Progenitor cell of endocrine pancreas (in vitro differentiated cells): ENCODE measurements at places on chromosomes 3 and 15. TPM values are rescaled to one million over a fixed set of nuclear protein-coding genes. Genes with fewer than 3 reads are reported as not detected.

UBE3A gene
- 118 and 126 TPM in 2 replicates for total RNA-seq

ADAMTSL3 gene
- 0.24 and 0.38 TPM in 2 replicates for total RNA-seq

VIPR1 gene
- 5.8 and 6.8 TPM in 2 replicates for total RNA-seq

UACA gene
- total RNA-seq = 46.2 and 49.3 TPM in 2 replicates

OXSR1 gene
- 55.5 and 56.3 TPM in 2 replicates for total RNA-seq

DISP2 gene
- 1.0 and 3.2 TPM in 2 replicates for total RNA-seq

RBPMS2 gene
- 37.5 and 39.8 TPM in 2 replicates for total RNA-seq

SIDT1 gene
- total RNA-seq = 0.18 TPM in 1 of 2 replicates, not detected in the other

C3orf70 gene
- total RNA-seq = 5.8 and 5.9 TPM in 2 replicates

GOLGA8G gene
- not detected in 2 replicates for total RNA-seq

FBXL22 gene
- total RNA-seq = 0.29 and 0.31 TPM in 2 replicates

GOLGA6D gene
- total RNA-seq = 0.13 TPM in 1 of 2 replicates, not detected in the other

MASP1 gene
- 0.60 and 1.6 TPM in 2 replicates for total RNA-seq

SMAD6 gene
- 35.5 and 38.9 TPM in 2 replicates for total RNA-seq

SPESP1 gene
- total RNA-seq = not detected in 2 replicates

REC114 gene
- total RNA-seq = not detected in 2 replicates

ANKUB1 gene
- total RNA-seq = not detected in 2 replicates

ZNF860 gene
- 2.1 and 2.2 TPM in 2 replicates for total RNA-seq

CRYGS gene
- total RNA-seq = 3.9 and 4.9 TPM in 2 replicates

GOLGA8R gene
- 0.31 and 0.55 TPM in 2 replicates for total RNA-seq

SACM1L gene
- 56.7 and 61.3 TPM in 2 replicates for total RNA-seq

IMPDH2 gene
- total RNA-seq = 197 and 206 TPM in 2 replicates

MST1R gene
- total RNA-seq = 4.4 and 6.5 TPM in 2 replicates

TXNRD3 gene
- 12.9 and 14.4 TPM in 2 replicates for total RNA-seq

ISLR2 gene
- 0.14 and 0.42 TPM in 2 replicates for total RNA-seq
